ENCODE measurements at places on chromosomes 5 and 9.

DNA sequence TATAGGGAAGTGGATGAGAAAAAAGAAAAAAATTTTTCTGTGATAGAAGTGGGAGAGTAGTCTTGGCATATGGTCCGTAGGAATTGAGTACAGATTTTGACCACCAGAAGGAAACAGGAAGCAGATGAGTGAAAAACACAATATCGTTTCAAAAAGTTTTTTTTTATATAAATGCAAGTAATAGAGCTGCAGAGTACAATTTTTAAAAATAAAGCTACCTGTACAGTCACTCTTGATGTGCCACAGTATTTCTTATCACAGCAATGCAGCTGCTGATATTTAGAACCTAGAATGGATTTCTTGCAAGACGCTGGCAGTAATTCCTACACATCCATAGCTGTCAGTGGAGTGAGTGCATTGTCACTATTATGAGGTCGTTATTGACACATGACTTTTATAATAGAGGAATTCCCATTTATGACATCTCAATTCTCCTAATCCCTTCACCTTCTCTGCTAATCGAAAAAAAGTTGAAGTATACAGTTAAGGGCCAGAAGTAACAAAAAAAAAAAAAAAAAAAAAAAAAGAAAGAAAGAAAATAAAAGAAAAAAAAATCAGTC lies 477.7 kb downstream of the TAF11L14 start:
- DNase-seq: no peak

- no peak for DNase-seq
Measured at GRCh38 chr5:171513591-171513990, 94.1 kb downstream of the FGF18 start.

DNA sequence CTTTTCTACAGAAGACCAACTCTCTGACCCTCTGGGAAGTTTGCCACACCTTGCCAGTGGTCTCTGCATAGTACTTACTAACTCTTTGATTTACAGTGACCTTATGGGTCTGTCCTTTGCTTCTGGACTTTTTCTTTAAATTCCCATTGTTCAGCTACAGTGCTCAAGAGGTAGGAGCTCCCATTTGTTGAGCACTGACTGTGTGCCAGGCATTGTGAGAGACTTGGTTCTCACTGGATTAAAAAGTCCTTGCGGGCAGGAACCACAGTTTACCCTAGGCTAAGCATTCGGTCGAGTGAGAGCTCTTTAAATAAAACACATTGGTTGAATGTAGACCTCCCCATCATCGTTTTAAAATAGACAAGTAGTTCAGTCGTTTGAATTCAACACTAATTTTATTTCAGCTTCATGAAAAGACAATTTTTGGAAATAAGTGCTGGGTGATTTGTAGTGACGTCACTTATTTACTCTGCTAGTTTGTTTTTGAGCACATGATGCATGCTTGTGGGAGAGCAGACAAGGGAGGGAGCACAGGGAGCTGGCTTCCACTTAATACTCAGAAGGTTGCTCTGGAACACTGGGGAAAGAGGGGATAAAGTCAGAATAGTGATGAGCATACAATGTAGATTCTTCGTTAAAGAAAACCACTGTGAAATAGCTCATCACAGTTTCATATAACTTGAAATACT lies 27.1 kb downstream of the RASGRF2 start:
- no peak for DNase-seq

GRCh38 chr5:165101709-165102108 lies 1596.3 kb downstream of the MAT2B start:
- no peak for DNase-seq

DNA sequence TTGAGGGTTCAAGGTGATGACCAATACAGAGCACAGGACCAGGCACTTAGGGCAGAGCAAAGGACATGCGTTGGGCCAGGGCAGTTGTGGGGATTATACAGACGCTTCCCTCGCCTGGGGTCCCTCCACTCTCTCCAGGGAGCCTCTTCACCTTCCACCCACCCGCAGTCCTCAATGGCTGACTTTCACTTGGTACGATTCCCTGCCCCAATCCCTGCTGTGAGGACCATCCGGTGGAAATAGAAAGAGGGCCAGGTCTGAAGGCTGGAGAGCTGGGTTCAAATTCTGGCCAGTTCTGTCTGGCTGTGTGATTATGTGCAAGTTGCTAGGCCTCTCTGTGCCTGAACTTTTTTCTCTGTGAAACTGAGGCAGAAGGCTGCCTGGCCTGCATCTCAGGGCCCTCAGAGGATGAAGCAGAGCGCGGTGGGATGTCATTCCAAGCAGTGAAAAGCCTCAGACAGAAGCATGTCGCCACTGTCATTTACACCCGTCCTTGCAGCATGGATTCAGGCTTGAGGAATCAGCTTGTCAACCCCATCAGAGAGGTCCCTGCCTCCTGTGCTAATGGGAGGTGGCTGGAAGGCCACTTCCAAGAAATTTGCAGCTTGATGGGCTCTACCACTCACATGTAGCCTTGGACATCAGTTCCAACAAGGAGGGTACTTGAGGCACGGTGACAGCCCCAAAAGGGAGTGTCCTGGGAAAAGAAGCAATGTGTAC lies 206.6 kb upstream of the IER5L start:
- no peak for DNase-seq

DNA sequence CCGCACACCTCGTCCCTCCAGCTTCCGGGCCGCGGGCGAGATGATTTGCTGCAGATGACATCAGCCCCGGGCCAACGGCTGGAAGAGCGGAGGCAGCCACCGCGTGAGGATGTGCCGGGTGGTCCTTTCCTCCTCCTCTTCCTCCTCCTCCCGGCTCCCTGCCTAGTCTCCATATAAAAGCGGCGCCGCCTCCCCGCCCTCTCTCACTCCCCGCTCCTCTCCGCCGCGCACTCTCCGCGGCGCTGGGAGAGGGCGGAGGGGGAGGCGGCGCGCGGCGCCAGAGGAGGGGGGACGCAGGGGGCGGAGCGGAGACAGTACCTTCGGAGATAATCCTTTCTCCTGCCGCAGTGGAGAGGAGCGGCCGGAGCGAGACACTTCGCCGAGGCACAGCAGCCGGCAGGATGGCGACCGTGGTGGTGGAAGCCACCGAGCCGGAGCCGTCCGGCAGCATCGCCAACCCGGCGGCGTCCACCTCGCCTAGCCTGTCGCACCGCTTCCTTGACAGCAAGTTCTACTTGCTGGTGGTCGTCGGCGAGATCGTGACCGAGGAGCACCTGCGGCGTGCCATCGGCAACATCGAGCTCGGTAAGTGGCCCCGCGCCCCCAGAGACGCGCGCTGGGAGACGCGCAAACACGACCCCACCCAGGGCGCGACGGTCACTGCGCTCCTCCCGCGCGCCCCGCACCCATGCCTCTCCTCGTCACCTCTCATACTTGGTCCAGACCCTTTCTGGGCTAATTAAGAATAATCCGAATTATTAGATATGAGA lies at the start of gene MAP1B:
MAP1B (plus strand) TSS at position 345 of the 770 bp plus-strand sequence; CDS start at position 402, 57 bp downstream.
- peak; percentile 68 for DNase-seq

GRCh38 chr5:54062958-54063357 lies 247.4 kb downstream of the ARL15 start:
- peak; percentile 87 for DNase-seq

- DNase-seq: peak; percentile 21
Measured at GRCh38 chr9:74610523-74611061, 113.5 kb downstream of the RORB start.

GRCh38 chr5:116830079-116830478 lies 255.5 kb upstream of the SEMA6A start:
- no peak for DNase-seq

DNA sequence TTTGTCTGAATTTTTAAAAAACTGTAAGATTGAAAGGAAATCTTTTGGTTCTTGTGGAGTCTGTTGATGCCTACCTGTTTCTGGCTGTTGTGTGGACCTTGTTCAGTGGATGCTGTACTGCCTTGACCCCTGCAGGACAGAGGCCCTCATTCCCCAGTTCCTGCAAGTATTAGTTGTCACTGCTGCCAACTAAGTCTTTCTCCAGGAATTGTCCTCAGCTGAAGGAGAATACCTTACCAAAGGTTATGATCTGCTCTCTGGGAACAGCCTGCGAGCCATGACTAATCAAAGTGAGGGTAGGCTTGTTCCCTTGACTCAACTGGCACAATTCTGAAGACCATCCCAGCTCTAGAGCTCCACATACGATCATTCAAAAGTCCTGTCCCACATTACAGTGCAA lies 145.3 kb upstream of the FST start:
- DNase-seq: no peak

DNA sequence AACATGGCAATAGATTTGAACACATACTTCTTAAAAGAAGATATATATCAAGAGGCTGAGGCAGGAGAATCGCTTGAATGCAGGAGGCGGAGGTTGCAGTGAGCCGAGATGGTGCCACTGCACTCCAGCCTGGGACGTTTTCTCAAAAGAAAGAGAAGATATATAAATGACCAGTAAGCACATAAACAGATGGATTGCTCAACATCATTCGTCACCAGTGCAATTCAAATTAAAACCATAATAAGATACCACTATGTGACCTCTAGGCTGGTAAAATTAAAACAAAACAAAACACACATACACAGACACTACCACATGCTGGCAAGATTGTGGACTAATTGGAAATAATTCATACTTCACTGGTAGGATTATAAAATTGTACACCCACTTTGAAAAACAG lies 5.3 kb upstream of the TXN start:
- DNase-seq: no peak

DNA sequence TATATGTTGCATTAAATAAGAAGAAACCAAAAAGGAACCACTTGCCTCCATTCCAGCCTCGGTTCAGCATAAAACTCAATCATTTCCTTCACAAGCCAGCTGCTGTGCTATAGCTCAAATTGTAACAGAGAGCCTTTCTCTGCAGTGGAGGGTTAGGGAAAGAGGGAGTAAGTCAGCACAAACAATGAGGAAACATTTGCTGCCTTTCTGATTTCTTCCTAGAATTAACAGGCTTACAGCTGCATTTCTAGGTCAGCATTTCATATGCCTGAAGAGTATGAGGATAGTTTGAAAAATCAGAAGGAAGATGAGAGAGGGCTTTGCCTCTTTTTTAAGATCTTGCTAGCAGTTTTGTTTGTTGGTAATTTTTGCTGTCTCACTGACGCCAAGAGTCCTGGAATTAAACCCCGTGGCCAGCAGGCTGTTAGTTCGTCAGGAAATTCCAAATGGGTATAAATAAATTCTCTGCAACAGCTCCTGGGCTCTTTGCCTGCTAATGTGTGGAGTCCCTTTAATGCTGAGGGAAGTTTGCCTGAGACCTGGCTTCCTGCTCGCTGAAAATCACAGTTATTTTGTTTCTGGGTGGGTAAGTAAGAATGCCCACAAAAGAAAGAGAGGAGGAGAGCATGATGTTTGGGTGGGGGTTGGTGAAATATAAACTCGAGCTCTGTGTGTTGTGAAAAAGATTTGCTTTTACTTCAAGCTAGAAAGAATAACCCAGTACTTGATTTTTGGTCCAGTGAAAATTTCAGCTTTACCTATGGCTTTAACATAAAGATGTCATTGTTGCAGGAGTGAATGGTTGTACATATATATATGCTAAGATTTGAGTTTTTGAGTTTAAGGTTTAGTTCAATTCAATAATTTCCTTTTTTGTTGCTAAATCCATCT lies 148.1 kb upstream of the DMRT1 start:
- peak; percentile 89 for DNase-seq

- no peak for DNase-seq
Measured at GRCh38 chr9:95727947-95728520, 147.5 kb upstream of the ERCC6L2 start.

GRCh38 chr5:35847491-35847890 lies 9.2 kb upstream of the IL7R start:
- DNase-seq: no peak

DNA sequence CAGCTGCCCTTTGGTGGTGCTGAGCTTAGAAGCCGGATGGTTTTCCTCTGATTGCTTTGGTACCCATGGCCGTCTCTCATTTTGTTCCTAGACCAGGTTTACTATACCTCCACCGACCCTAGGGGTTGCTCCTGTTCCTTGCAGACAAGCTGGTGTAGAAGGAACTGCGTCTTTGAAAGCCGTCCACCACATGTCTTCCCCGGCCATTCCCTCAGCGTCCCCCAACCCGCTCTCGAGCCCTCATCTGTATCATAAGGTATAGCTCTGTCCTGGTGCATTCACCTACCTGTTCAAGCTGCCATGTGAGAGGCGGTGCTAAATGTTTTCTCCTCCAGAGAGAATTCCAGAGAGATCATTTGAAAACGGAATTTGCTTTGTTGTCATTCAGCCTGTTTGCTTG lies 39.5 kb downstream of the TENT4A start:
- DNase-seq: no peak

GRCh38 chr9:105251133-105251532 lies 6.7 kb downstream of the SLC44A1 start:
- DNase-seq: no peak

All from astrocyte (in vitro differentiated cells and primary cell).